ENCODE measurements at places on chromosomes 4 and X. TPM values are rescaled to one million over a fixed set of nuclear protein-coding genes. Genes with fewer than 3 reads are reported as not detected.

- H3K27me3 ChIP-seq, result no peaks in the 10 kb centered on the region
- peaks cover 42% of the 10 kb centered on the region for H3K36me3 ChIP-seq
- no peak overlapping the region for H3K27ac ChIP-seq
- no peak for DNase-seq
- H3K4me1 ChIP-seq, result peaks cover 1% of the 10 kb centered on the region
- no peak overlapping the region for H3K4me3 ChIP-seq
Measured at GRCh38 chrX:53992589-53992988, 51.7 kb downstream of the PHF8 start.

PF4V1 gene
- total RNA-seq, result not detected

FREM3 gene
- total RNA-seq, result not detected

DNA sequence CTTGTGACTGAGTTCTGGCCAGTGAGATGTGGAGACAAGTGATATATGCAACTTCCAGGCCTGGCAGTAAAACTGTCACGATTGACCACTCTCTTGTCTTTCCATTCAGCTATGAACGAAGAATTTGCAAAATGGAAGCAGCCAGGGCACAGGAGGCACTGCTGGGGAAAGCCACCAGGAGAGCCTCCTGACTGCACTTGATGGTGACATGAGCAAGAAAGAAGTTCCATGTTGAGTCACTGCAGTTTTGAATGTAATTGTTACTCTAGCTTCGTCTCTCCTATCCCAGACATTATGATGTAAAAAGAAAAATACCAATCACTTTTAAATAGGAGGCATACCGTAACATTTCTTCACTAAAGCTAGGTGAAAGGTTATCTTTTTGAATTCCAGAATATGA lies 32.4 kb upstream of the ZCCHC4 start:
- no peak for DNase-seq
- no peak overlapping the region for H3K4me3 ChIP-seq
- peaks cover 37% of the 10 kb centered on the region for H3K36me3 ChIP-seq

GRCh38 chrX:114787061-114787460 lies 203.2 kb downstream of the HTR2C start:
- no peaks in the 10 kb centered on the region for H3K4me1 ChIP-seq
- no peaks in the 10 kb centered on the region for H3K27me3 ChIP-seq
- H3K36me3 ChIP-seq, result no peaks in the 10 kb centered on the region
- no peak overlapping the region for H3K4me3 ChIP-seq
- no peak overlapping the region for H3K27ac ChIP-seq

- H3K27ac ChIP-seq, result no peak overlapping the region
- H3K4me3 ChIP-seq, result no peak overlapping the region
- peaks cover 22% of the 10 kb centered on the region for H3K4me1 ChIP-seq
- H3K36me3 ChIP-seq, result no peaks in the 10 kb centered on the region
- DNase-seq, result no peak
Measured at GRCh38 chr4:90130076-90130475, 2.9 kb downstream of the CCSER1 start.

SPON2 gene
- 28.3 TPM for total RNA-seq

HAND2 gene
- total RNA-seq, result not detected

DNA sequence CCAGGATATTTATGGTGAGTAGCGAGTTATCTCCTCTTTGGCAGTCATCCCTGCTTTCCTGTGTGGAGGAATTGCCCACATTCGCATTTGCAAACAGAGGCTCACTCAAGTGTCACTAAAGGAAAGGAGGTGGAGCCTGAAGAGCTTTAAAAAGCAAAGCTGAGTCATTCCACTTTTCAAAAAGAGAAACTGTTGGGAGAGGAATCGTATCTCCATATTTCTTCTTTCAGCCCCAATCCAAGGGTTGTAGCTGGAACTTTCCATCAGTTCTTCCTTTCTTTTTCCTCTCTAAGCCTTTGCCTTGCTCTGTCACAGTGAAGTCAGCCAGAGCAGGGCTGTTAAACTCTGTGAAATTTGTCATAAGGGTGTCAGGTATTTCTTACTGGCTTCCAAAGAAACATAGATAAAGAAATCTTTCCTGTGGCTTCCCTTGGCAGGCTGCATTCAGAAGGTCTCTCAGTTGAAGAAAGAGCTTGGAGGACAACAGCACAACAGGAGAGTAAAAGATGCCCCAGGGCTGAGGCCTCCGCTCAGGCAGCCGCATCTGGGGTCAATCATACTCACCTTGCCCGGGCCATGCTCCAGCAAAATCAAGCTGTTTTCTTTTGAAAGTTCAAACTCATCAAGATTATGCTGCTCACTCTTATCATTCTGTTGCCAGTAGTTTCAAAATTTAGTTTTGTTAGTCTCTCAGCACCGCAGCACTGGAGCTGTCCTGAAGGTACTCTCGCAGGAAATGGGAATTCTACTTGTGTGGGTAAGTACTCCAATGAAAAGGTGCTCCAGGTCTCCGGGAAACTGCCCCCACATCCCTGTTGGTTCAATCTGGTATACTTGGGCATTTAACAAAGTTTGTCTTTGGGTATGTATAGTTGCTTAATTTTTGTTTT lies at the start of gene EGF:
Gene EGF, plus strand, starts transcription at position 178 of the 890 bp plus-strand sequence. Its CDS starts 453 bp downstream, at position 631.
- no peak within 1 kb of the TSS for H3K27ac ChIP-seq
- DNase-seq, result no peak
- no peaks in the 10 kb centered on the region for H3K4me1 ChIP-seq
- peaks cover 30% of the 10 kb centered on the region for H3K27me3 ChIP-seq
- no peak within 1 kb of the TSS for H3K4me3 ChIP-seq

CT45A3 gene
- total RNA-seq, result not detected

MAML3 gene
- 2.0 TPM for total RNA-seq

SSX2 gene
- total RNA-seq, result not detected

DNA sequence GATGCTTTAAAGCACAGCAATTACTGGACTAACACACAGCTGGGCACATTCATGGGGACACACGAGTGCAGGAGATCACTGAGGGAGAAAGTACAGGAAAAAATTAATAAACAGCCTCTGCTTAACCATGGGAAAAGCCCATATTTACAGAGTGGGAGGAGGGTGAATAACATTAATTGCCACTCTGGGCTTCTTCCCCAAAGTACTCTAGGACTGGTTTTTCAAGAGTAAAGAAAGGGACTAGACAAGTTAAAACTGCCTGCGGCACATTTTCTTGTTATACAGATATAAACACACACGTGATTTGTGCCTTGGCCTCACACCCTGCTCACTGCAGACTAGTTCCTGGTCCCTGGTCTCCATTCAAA lies 179.7 kb upstream of the TET2 start:
- H3K4me1 ChIP-seq, result peaks cover 16% of the 10 kb centered on the region
- H3K36me3 ChIP-seq, result peaks cover 4% of the 10 kb centered on the region
- peaks cover 5% of the 10 kb centered on the region for H3K27me3 ChIP-seq
- H3K27ac ChIP-seq, result peak overlapping the region; percentile 96

DNA sequence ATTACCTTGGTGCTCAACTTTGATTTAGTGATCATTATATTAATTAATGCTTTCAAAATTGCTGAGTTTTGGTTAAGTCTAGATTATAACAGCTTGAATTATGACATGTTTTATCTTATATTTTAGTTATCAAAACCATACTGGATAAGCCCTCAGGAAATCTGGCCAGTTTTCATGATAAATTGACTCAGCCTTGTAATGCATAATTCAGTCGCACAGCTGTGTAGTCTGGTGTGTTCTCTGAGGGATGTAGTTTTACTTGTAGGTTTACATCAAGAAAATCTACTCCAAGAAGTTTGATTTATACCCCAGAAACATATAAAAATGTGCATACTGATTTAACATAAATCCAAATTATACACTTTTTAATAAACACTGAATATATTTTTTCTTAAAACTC lies 477.5 kb downstream of the SPRY1 start:
- no peaks in the 10 kb centered on the region for H3K4me1 ChIP-seq
- no peak overlapping the region for H3K4me3 ChIP-seq
- H3K27me3 ChIP-seq, result no peaks in the 10 kb centered on the region
- DNase-seq, result no peak
- H3K36me3 ChIP-seq, result no peaks in the 10 kb centered on the region

DNA sequence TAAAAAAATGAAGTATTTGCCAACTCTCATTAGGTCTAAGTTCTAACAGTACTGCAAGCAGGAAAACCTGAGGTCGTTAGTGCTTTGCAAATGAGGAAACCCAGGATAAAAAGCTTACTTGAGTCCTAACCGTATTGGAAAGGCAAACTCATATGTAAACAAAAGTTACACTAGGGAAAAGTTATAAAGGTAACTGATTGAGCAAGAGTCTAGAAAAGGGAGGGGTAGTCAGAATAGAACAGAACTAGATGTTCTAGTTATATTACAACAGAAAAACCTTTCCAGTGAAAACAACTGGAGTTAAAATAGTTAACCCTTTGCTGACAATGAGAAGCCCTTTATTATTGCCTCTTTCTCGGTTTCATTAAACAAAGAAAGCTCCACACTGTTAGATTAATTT lies 66.4 kb upstream of the MAOA start:
- H3K27me3 ChIP-seq, result no peaks in the 10 kb centered on the region
- no peak overlapping the region for H3K4me3 ChIP-seq
- DNase-seq, result no peak
- H3K36me3 ChIP-seq, result no peaks in the 10 kb centered on the region

XK gene
- total RNA-seq, result 0.04 TPM

DNA sequence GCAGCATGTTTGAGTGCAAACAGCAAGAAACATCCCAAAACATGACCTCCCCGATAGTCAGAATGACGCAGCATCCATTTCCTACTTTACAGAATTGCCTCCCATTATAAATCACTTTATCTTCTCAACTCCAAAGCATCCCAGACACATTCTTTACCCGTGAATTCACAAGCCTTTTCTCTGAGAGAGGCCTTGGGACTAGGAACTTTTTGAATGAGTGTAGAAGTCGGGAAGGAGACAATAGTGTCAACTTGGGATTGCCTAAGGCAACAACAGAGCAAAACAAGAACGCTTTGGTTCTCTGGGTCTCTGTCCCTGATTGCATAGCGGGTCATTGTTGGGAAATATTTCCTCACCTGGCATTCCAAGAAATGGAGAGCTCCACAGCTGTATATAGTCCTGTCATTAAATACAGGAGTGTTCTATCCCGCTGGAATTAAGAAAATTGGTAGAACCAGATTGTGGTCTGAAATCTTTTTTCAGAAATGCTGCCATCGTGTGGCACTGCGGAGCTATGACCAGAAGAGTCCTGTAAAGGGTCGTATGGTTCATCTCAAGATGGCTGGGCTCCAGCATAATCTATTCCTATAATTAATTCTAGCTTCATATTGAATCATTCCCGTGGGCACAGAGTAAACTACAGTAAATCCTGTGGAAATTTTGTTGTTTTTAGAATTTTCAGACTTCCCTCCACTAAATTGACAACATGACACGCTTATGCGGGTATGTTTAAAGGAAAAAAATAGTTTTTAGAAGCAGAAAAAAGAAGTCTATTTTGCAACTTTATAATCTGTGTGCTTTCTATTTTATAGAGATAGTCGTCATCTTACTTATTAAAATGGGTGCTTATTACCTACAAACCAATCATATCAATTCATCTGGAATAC lies 2.0 kb upstream of the SPP1 start:
- peaks cover 51% of the 10 kb centered on the region for H3K27me3 ChIP-seq
- peaks cover 10% of the 10 kb centered on the region for H3K4me1 ChIP-seq

DNA sequence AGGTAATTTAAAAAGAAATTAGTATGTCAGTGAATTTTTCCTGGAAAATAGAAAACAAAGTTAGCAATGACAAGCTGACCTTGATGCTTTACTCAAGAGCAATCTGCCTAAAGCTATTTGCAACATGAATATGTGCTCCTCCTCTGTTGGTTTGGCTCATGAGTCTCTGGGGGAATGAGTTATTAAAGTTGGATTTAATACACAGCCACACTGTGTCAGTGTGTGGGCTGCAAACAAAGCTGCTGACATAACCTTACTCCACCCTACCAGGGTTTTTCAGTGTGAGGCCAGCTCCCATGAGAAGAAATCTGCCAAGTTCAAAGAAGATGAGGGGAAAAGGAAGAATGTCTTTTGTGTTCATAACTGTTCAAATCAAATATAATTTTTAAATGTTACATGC lies 280.5 kb downstream of the TLL1 start:
- no peak for DNase-seq
- H3K4me3 ChIP-seq, result no peak overlapping the region
- H3K4me1 ChIP-seq, result no peaks in the 10 kb centered on the region
- H3K27ac ChIP-seq, result no peak overlapping the region
- no peaks in the 10 kb centered on the region for H3K36me3 ChIP-seq
- H3K27me3 ChIP-seq, result no peaks in the 10 kb centered on the region

GRCh38 chr4:2258091-2259035 lies 3.5 kb downstream of the MXD4 start:
- H3K27ac ChIP-seq, result no peak overlapping the region
- H3K4me3 ChIP-seq, result no peak overlapping the region
- DNase-seq, result no peak

DNA sequence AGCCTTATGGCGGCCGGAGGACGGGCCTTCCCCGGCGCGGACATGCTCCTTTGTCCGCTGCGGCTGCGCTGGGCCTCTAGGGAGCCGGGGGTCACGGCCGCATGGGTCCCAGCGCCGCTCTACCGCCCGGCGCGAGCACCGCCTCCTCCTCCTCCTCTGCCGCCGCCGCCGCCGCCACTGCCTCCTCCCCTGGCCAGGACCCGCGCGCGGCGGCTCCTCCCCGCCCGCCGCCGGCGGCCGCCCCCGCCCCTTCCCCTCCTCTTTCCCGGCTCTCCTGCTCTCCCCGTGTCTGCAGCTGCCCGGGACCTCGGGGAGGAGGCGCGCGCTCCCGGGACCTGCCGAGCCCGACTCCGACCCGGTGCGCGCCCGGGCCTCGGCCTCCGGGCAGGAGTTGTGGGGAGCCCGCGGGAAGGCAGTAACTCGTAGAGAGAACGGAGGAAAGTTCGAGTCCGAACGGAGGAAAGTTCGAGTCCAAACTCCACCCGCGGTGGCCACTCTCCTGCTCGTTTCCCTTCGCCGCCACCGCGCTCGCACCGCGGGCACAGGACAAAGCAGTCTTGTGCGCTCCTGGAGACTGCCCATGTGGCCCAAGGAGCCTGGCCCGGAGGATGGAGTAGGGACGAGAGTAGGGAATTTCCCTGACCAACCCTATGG lies at the start of gene ADGRA3:
Gene ADGRA3, minus strand, starts transcription at position 179 of the 654 bp plus-strand sequence. CDS start 282 bp downstream, outside the sequence.
- peak; percentile 25 for DNase-seq
- H3K4me3 ChIP-seq, result peak within 1 kb of the TSS; percentile 92
- peaks cover 12% of the 10 kb centered on the region for H3K4me1 ChIP-seq

HTR2C gene
- not detected for total RNA-seq

GRCh38 chrX:41332408-41333002 lies 1.5 kb upstream of the DDX3X start:
- peaks cover 20% of the 10 kb centered on the region for H3K36me3 ChIP-seq
- peak overlapping the region; percentile 93 for H3K4me3 ChIP-seq
- no peaks in the 10 kb centered on the region for H3K27me3 ChIP-seq
- DNase-seq, result peak; percentile 37
- peaks cover 21% of the 10 kb centered on the region for H3K4me1 ChIP-seq
- peak overlapping the region; percentile 100 for H3K27ac ChIP-seq

GRCh38 chr4:129641179-129641578 lies 545.2 kb downstream of the C4orf33 start:
- no peaks in the 10 kb centered on the region for H3K27me3 ChIP-seq
- peak; percentile 62 for DNase-seq
- no peaks in the 10 kb centered on the region for H3K36me3 ChIP-seq
- no peak overlapping the region for H3K27ac ChIP-seq

AMER1 gene
- 4.2 TPM for total RNA-seq

DNA sequence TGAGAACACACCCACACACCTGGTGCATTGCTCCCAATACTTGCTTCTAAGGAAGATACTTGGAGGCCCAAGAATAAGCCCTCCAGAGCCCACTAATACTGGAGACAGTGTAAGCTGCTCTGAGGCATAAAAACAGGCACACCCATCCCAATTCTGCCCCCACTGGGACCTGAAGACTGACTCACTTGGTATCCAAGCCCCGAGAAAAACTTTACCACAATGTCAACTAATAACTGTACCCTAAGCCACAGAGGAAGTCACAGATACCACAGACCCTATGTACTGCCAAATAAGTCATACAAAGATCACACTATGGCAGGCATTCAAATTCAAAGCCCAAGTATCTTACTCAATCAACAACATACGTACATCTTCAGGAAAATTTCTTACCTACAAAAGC lies 398.2 kb upstream of the SPANXN1 start:
- no peak for DNase-seq
- H3K27me3 ChIP-seq, result no peaks in the 10 kb centered on the region
- H3K27ac ChIP-seq, result no peak overlapping the region
- no peak overlapping the region for H3K4me3 ChIP-seq
- H3K4me1 ChIP-seq, result no peaks in the 10 kb centered on the region
